Left lung (tissue), 14 donors: ENCODE measurements at places on chromosomes 2 and 18. TPM values are rescaled to one million over a fixed set of nuclear protein-coding genes. Genes with fewer than 3 reads are reported as not detected.

DNA sequence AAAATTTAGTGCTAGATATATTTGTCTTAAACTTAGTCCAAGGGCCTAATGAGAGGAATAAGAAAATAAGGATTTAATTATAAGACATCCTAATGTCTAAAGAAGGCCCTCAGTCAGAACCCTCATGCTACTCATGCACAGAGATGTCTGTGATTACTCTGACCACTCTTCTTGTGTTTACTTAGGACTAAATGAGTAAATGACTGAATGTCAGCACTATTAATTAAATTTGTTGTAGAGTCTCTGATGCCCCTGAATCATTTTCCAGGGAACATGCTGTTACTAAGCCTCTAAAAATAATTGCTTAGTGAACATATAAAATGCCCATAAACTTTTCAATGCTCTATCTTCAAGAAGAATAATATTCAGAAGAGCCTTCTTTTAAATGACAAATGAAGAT, 32.4 kb downstream of the GULP1 start:
- no peak for DNase-seq

DNA sequence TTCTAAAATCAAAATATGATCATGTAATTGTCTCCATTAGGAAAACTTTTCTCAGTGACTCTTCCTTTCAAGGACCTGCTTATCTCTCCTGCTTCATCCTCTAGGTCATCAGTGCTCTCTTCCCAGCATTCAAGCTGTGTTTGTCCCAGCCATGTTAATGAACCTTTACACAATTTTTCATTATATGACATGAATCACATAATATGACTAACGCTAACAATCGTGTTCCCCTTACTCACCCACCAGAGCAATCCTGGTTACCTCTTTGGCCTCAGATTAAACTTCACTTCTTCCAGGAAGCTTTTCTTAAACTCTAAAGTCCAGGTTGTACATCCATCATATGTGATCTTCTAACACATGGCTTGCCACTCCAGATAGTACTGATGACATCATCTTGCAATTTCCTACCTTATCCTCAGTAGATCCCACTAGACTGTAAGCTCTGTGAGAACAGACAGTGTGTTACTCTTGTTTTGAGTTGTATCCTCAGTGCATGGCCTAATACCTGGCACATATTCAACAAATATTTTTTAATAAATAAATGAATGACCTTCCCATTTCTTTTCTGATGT, 882.9 kb upstream of the ZEB2 start:
- DNase-seq: no peak

DNA sequence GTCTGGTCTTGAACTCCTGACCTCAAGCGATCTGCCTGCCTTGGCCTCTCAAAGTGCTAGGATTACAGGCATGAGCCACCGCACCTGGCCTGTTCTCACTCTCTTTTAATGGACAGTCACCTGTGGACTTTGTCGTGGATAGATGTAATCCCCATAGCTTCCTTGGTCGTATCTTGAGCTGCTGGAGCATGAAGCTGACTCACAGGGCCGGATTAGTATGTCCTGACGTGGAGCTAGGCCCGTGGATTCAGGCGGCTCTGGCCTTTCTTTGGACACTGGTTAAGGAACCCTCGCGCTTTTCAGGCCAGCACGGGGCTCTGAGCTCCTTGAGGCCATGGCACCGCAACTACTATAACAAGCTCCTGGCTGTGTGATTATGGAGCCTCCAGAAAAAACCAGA, 27.5 kb upstream of the GBX2 start:
- no peak for DNase-seq

- no peak for DNase-seq
Observed at GRCh38 chr2:88097192-88097591, 29.6 kb downstream of the SMYD1 start.

- DNase-seq: no peak
Observed at GRCh38 chr2:240581811-240582210, 4.7 kb upstream of the CAPN10 start.

GRCh38 chr2:10402062-10402585, 46.0 kb downstream of the ODC1 start:
- DNase-seq: no peak

DNA sequence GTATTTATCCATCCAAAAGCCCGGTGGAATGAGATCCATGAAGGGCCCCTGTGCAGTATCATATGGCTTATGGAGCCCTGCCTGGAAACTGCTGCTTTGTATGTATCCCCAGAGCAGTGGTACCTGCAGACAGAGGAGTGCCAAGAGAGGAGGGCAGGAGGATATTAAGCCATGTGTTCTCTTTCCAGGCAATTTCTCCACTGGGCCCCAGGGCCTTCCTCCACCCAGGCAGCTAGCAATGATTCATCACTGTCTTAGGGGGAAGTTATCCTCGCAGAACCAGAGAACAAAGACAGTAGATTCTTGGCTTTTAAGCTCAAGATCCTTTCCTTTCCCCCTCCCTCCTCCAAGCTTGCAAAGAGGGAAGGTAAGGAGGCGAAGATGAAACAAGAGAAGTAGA, 98.1 kb downstream of the LRRC30 start:
- no peak for DNase-seq

GRCh38 chr2:20465716-20466394, 19.0 kb downstream of the RHOB start:
- no peak for DNase-seq

DNA sequence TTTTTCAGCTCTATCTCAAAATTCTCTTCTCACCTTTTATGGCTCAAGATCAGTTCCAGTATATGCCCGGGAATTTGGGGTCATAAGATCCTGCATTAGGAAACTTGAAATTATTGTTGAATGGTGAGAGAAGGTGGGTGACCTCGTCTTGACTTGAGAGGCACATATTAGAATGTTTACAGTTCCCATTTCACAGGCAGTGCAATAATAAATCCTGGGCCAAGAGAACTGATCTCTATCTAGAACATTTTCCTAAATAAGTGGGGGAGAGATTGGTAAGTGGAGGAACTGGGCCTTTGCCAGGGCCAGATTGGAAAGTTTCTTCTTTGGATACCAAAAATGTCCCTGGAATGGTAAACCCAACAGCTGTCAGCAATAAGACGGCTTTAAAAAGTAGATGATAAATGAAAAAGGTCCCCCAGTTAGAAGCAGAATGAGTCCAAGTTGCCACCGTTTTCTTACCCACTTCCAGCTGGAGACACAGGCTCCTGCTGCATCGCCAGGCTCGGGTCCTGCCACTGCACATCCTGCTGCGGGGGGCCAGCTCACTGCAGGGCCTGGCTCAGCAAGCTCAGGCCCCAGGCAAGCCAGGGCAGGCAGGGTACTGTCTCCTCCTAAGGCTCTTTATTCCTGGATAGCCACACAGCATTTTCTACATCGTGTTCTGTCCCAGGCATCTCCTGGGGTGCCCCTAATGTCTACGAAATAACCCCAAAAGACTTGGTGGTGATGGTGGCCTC, 126.4 kb upstream of the EPAS1 start:
- no peak for DNase-seq

GRCh38 chr2:29276151-29276550, 160.9 kb downstream of the CLIP4 start:
- DNase-seq: no peak

GRCh38 chr18:69992776-69993175, 45.1 kb upstream of the CD226 start:
- DNase-seq: no peak

DNA sequence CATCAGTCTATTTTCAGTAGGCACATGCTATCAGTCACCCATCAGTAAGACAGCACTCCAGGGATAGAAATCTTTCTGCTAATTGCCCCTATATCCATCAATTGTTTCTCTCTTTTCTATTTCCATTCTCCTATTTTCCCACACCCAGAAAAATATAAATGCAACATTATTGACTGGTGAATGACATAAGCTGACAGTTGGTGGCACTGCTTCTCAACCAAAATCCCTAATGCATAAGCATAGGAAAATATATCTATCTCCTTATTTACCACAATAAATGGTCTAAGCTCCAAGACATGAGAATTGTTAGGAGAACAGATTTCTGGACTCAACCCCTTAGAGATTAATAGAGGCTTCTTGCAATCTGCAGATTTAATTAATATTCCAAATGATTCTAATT, 64.0 kb upstream of the REG3A start:
- no peak for DNase-seq

GRCh38 chr18:59232309-59233016, 12.5 kb downstream of the GRP start:
- no peak for DNase-seq

DNA sequence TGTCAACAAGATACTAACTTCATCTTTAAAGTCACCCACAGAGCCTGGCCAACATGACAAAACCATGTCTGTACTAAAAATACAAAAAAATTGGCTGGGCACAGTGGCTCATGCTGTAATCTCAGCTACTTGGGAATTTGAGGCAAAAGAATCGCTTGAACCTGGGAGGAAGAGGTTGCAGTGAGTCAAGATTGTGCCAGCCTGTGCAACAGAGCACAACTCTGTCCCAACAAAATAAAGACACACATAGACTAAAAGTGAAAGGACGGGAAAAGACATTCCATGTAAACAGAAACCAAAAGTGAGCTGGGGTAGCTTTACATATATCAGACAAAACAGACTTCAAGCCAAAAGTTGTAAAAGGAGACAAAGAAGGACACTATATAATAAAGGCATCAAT, 34.8 kb downstream of the USP34 start:
- DNase-seq: no peak

DNA sequence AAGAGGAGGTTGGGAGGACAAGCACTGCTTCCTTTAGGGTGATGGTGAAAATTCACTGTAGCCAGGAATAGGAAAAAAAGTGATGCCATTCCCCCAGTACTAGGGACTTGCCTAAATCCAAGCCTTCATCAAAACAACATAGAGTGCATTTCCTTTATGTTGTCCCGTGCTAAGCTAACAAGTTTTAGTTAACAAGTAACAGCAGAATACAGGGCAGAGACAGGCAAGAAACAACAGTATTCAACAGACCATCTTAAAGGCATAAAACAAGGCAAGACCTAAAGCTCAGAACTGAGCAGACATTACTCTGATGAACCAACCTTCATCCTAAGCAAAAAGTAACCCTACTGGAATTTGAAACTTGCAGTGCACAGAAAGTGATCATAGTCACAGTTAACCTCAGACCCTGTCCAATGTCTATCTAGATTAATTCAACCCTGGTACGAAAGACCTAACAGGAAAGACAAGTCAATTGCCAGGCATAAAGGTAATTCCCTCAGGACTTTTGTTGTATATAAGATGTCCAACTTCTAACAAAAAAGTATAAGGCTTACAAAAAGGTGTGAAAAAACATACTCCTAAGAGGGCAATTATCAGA, 34.4 kb upstream of the GALNT1 start:
- no peak for DNase-seq

GRCh38 chr2:105919826-105920225, 175.1 kb downstream of the NCK2 start:
- no peak for DNase-seq

- DNase-seq: no peak
Observed at GRCh38 chr18:53004798-53005197, 664.8 kb downstream of the DCC start.

- no peak for DNase-seq
Observed at GRCh38 chr2:57141269-57141668, 905.3 kb upstream of the VRK2 start.

DNA sequence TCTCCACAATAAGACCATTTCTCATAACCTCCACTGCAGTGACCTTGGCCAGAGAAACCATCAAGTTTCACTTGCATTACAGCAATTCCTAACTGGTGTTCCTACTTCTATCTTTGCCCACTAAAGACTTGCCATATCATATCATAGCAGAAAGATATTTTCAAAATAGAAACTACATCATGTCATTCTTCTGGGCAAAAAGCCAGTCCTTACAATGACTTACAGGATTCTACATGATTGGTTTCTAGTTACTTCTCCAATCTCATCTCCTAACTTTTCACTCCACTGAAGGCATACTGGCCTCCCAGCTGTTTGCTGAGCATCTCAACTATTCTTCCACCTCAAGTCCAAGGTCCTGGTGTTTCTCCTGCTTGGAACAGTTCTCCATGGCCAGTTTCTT, 151.4 kb downstream of the HNMT start:
- no peak for DNase-seq

DNA sequence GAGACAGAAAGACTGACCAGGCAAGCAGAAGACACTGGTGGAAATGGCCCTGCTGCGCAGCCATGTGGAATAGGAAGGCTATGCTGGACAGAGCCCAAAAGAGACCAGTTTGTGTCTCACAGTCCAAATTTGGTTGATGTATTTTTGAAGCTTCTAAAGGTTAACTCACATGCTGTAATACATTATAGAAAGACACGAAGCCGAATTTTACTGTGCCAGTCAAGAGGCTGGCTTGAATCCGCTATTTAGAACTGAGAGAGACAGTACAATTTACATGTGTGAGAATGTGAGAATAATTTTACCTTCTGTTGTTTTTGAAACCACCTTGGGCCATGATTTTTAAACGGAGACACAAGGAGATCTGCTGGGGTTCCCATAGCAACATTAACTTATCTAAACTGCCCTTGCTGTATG, 113.6 kb downstream of the METTL8 start:
- no peak for DNase-seq

GRCh38 chr2:42752816-42753813, 10.8 kb downstream of the OXER1 start:
- DNase-seq: no peak

DNA sequence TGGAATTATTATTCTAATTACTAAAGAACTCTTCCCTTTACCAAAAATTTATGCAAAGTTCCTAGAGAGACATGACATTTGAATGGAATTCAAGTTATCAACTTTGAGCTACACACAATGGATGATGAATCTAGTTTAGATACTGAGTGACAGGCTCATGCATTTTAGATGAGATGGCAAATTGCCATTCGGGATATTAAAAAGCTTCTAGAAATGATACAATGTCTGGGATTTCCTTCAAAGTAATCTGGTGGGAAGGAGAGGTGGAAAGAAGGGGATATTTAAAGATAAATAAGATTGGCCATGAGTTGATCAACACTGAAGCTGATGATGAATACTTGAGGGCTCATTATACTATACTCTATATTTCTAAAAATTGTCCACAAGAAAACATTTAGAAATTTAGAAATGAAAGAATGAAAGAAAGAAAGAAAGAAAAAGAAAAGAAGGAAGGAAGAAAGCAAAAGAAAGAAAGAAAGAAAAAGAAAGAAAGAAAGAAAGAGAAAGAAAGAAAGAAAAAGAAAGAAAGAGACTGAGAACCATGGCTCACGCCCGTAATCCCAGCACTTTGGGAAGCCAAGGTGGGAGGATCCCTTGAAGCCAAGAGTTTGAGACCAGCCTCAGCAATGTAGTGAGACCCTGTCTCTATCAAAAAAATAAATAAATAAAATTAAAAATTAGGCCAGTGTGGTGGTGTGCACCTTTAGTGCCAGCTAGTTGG, 62.6 kb upstream of the NEDD4L start:
- no peak for DNase-seq

Gene ZNF521
- polyA plus RNA-seq: 52.1 TPM

Gene NAT8
- 0.97 TPM for polyA plus RNA-seq

Gene PKDCC
- polyA plus RNA-seq: 166 TPM

Gene COX7A2L
- 178 TPM for polyA plus RNA-seq

Gene AGPS
- 29.9 TPM for polyA plus RNA-seq

Gene ANKRD30B
- 0.06 TPM for polyA plus RNA-seq

Gene CYP27C1
- polyA plus RNA-seq: 12.4 TPM

Gene NETO1
- not detected for polyA plus RNA-seq

Gene RBM44
- polyA plus RNA-seq: 0.87 TPM
